ENCODE measurements at places on chromosomes 3 and 15.

DNA sequence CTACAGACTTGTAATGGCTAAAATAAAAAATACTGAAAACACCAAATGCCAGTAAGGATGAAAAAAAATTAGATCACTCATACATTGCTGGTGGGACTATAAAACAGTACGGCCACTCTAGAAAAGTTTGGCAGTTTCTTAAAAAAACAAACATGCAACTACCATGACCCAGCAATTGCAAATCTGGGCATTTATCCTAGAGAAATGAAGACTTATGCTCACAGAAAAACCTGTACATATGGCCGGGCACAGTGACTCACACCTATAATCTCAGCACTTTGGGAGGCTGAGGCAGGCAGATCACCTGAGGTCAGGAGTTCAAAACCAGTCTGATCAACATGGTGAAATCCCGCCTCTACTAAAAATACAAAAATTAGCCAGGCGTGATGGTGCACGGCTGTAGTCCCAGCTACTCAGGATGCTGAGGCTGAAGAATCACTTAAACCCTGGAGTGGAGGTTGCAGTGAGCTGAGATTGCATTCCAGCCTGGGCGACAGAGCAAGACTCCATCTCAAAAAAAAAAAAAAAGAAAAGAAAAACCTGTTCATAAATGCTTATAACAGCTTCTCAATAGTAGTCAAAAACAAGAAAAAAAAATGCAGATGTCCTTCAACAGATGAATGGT is 5.6 kb downstream of the TP53BP1 start:
- DNase-seq = no peak

DNA sequence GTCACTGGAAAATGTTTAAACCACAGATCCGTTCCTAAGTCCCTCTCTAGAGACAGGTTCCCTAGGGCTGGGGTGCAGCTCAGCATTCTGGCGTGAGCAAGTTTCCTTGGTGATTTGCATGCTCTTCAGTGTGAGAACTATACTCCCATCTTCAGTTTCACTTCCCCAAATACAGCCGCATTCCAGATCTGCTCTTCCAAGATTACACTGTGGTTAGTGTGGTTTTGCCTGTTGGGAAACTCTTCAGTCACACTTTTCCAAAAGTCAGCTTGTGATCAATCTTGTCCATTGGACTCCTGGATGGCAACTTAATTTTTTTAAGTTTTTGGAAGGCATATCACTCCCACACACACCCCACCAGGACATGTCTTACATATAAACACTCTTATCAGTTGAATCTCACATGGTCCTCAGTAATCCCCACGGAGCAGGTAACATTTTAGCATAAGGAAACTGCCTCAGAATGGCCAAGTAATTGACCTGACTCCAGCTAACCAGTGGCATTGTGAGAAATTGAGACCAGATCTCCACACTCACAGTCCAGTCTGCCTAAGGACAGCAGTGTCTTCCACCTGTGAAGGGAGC is 33.5 kb upstream of the PTPN23 start:
- no peak for DNase-seq

- no peak for DNase-seq
Observed at GRCh38 chr3:160948273-160948672, 156.9 kb downstream of the B3GALNT1 start.

DNA sequence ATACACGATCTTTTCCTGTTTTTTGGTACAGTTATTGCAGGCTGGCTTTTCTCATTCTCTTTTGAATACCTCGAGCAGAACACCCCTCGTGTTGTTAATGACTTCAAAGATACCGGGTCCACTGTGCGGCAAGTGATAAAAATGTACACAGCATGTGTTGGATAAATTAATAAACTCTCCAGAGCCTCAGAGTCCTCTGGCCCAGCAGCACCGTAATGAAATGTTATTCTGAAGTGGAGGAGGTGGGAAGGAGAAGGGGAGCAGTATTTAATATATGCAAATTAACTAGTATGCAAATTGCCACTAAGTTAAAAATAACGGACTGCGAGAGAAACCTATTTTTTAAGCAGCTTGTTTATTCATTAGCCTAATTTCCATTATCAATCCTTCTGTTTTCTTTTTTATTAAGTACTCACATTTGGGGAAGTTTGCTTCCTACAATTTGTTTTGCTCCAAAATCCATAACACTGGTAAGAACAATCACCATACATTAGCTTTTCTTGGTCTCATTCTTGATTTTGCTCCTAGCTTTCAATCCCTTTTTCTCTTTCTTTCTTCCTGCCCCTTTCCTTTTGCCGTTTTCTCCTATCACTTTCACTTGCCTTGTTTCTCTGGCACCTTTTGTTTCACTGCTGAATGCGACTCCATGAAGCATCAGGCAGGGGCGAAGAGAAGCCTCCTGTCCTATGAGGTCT is 462.3 kb upstream of the PPP2R3A start:
- DNase-seq = no peak

GRCh38 chr3:101870138-101870537 is 20.8 kb downstream of the NFKBIZ start:
- no peak for DNase-seq

- no peak for DNase-seq
Observed at GRCh38 chr3:139326707-139327106, 17.1 kb upstream of the MRPS22 start.

DNA sequence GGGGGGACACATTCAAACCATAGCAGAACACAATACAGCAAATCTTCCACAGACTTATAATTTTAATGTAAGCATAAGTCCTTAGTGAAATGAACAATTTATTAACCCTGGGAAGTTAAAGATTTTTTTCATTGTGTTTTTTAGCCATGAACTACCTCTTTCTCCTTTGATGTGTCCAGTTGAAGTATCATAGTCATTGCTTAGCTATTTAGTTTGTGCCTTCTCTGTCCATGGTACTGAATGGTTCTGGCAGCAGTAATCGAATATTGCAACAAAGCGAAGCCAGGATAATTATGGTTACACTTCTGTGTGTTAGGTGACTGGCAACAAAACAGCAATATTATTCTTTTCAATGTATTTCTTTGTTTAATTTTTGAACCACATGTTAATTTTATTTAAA is 403.0 kb upstream of the ONECUT1 start:
- DNase-seq = no peak

GRCh38 chr3:52800079-52800478 is 5.5 kb downstream of the ITIH3 start:
- no peak for DNase-seq

DNA sequence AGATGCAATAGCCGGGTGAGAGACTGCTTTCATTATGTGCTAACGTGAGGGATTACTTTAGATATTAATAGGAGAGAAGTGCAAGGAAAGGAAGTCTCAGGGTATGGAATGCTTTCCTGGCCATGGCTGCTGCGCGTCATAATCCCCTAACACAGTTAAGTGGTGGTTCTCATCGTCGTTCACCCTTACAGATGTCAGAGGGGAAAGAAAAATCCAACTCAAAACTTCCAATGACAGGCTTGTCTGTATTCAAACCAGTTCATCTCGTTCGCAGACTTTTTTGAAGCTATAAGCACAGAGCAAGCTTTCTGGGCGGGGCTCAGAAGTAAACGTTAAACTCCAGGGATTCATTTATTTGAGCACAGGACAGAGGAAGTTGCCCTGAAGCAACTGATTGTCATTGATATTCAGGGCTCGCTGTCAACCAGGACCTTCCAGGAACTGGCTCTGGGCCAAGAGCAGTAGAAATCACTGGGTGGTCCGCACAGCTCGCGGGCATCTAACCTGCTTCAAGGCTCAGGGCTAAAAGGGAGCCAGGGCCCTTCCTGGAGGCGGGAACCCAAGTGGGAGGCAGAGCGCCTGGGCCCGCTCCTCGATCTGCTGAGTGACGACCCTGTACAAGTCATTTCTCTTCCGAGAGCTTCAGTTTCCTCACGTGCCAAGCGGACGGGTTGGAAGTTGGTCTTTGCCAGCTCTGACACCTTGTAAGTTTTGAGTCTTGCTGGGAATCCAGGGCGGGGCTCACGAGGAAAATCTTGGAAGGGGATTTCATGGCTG is 1.1 kb upstream of the LPP start:
- DNase-seq = no peak

DNA sequence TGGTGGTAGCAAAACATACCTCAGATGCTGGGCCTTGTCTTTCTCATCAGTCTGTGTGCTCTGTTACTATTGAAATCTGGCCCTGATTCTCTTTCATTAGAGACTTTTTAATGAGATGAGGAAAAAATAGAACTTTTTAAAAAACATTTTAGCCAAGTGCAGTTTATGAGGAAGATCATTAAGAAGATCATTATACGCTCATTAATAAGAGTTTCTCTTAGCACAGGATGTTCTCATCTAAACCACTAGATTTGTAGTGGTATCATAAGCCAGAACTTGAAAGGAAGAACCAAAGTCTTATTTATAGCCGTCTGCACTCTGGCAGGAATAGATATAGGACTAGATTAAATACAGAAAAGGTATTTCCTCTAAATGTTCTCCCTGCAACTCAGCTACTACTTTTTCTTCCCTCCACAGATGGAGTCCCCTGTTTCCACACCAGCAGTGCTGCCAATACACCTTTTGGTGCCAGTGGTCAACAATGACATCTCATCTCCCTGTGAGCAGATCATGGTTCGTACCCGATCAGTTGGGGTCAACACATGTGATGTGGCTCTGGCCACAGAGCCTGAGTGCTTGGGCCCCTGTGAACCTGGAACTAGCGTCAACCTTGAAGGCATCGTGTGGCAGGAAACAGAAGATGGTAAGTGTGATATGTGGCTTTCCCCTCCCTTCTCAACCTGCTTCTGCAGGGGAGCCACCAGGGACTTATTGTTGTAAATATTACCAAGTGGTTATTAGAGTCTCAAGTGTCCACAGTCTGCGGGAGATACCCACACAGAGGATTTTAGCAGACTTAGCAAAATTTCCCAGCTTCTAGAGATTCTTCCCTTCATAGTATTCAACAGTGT is 152.8 kb downstream of the RBPMS2 start:
- peak; percentile 8 for DNase-seq

- no peak for DNase-seq
Observed at GRCh38 chr15:44676676-44677075, 13.2 kb upstream of the SPG11 start.

DNA sequence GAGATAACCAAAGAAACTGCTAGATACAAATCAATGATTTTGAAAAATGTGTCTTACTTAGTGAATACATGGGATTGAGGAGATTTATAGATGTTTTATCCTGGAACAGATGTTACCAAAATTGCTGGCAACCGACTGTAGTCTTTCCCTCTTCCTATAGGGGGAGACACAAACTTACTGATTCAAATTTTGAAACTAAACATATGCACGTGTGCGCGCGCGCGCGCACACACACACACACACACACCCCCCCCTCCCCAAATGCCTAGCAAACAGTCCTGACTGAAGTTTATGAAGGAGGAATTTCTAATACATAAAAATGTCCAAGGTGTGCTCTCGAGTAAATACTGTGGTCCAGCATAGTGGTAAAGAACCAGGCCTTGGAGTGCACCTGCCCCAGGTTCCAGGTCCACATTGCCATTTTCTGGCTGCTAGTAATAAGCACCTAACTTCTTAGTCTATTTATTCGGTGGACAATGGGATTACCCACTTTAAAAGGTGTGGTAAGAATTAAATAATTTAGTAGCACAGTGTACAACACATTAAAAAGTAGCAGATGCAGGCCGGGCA is 18.5 kb upstream of the C3orf62 start:
- no peak for DNase-seq

GRCh38 chr3:123194552-123194951 is 7.2 kb upstream of the SEC22A start:
- no peak for DNase-seq

GRCh38 chr3:40490916-40491315 is 14.0 kb downstream of the ZNF619 start:
- DNase-seq = no peak

- no peak for DNase-seq
Observed at GRCh38 chr3:134376786-134377426, 2.7 kb upstream of the AMOTL2 start.

GRCh38 chr15:75455424-75455981 is 4.0 kb upstream of the SIN3A start:
- peak; percentile 76 for DNase-seq

DNA sequence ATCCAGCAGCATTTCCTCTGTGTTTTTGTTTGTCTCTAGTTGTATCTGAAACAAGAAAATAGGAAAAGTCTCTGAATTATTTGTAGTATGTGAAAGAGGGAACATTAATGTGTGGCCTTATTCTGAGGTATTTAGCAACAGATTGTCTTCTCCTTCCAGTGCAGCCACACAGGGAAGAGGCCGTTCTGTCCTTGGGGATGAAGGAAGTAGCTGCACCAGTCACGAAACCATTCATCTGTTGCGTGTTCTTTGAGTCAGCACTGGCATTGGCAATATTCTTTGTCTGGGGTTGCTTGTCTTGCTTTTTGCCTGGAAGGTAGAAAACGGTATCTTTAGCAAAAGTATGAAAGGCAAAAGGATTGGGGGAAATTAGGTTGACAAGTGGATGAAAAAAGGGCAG is 91.6 kb downstream of the CDIN1 start:
- DNase-seq = no peak

DNA sequence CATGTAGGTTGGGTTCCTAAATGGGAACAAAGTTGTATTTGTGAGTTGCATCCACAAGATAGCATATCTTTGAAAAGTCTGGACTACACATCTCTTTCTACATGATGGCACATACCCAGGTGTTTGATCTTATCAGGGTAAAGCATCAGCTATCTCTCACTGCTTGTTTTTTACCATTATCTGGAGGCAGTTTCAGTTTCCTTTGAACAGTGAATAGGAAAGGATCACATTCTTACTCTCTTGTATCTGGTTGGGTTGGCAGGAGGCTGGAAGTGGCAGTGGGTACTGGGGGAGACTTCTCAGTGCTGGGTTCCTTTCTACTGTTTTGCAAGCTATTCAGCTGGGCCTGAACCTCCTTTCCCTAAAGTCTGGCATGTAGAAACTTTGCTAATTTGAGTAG is 4.1 kb downstream of the CEMIP start:
- DNase-seq = no peak

- DNase-seq = no peak
Observed at GRCh38 chr15:66644869-66645268, 57.2 kb upstream of the SMAD6 start.

DNA sequence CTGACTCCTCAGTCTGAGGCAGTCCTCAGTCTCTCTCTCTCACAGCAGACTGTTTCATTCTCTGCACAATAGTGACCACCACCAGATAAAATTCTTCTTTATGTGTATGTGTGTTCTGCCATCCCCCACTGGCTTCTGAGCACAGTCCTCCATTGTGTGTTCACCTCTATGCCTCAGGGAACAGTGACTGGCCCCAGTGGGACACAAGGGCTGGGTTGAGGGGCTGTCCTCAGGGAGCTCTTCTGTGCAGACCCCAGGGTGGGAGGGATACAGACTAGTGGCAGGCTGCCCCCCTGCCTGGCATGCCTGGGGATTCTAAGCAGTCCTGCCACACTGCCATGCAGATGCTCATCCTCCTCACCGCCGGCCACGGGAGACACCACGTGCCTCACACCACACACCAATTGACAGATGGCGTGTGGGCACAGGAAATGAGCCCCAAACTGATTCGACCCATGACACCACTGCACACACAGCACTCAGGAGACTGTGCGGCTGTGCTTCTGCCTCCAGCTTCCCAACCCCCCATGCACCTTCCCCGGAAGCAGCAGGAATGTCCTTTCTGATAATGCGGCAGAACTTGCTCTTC is 237.6 kb upstream of the CHRNA7 start:
- DNase-seq = no peak

Measured in stimulated activated CD8-positive, alpha-beta memory T cell treated with anti-CD3 and anti-CD28 coated beads, Interleukin-7, amount 100 ng/mL, for 24 hours (primary cell).